ENCODE measurements at places on chromosomes 3 and 15.

GRCh38 chr3:111541911-111542483 lies at the start of gene CD96:
TSS of gene CD96 (plus strand) at chr3:111542197. CDS start at chr3:111542249, 52 bp downstream.
- DNase-seq = peak; percentile 26

DNA sequence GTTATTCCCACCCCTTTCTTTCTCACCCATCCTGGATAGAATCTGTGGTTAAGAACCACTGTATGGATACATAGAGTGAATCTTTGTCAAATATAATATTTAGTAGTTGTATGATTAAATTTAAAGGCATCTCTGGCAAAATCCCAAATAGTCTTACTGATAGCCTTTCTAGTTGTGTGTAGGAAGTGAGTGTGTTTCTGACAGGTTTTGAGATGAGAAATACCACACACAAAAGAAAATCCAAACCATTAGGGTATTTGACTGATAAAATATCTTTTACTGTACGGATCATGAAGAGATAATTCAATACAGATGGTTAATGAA lies 44.7 kb upstream of the PLCL2 start:
- DNase-seq = no peak

DNA sequence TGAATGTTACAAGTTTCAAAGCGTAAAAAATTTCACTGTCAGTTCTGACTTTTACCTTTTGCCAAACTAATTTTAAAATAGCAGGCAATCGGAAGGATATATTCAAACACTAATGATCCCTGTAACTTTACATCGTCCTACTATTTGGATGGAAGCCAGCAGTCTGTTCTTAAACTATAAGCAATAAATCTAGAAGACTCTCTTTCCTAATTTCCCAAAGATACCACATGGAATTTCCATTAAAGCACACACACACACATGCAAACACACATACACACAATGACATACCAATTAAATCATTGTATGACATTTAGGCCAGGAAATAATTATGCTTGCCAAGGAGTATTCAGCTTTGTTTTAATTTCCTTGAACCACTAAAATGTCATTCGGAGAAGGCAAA lies 32.0 kb downstream of the IL17RD start:
- no peak for DNase-seq

- no peak for DNase-seq
These were observed 166.7 kb downstream of the STT3B start for GRCh38 chr3:31699309-31699953.

DNA sequence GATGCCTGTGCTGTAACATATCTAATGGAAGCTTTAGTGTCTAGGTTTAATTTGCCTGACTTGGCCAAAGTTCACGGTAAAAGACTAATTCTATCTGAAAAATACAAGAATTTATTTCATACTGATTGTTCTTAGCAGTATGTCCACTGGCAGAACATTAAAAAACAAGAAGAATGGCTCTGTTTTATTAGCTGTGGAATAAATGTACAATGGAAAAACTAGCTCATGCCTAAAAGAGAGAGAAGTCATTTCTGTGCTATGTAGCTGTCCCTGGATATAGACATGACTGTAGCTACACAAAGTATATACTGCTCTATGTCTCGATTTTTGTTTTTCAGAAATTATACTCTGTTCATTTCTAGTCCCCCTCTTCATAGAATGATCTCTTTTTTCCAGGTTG lies 13.9 kb upstream of the VGLL3 start:
- DNase-seq = no peak

Measured in astrocyte of the spinal cord (primary cell).